ENCODE measurements at places on chromosomes 16 and 17. TPM values are rescaled to one million over a fixed set of nuclear protein-coding genes. Genes with fewer than 3 reads are reported as not detected.

DNA sequence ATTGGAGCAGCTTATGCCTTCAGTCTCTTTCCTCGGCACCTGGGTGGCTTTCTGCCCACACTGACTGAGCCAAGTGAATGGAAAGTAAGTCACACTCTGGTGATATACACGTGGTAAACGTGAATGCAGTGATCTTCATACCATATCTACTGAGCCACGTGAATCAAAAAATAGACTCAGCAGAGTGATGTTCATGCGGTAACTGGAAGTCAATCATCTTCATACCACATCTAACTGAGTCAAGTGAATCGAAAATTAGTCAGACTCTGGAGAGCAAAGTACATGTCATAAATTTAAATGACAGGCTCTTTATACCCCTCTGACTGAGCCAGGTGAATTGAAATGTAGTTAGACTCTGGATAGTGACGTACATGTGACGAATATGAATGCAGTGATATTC is 47.1 kb upstream of the ARL4D start:
- DNase-seq: no peak

- DNase-seq: no peak
Measured at GRCh38 chr17:2222301-2222700, 81.3 kb downstream of the SMG6 start.

GRCh38 chr17:4807605-4808377 is 839 bp downstream of the PLD2 start:
- peak; percentile 29 for DNase-seq

- no peak for DNase-seq
Measured at GRCh38 chr16:73199214-73199613, 151.3 kb upstream of the ZFHX3 start.

GRCh38 chr17:39813631-39814030 is 50.5 kb downstream of the IKZF3 start:
- DNase-seq: peak; percentile 4

GRCh38 chr17:40069751-40070708 is 7.3 kb downstream of the THRA start:
- peak; percentile 70 for DNase-seq

- no peak for DNase-seq
Measured at GRCh38 chr16:76541070-76541469, 263.9 kb downstream of the CNTNAP4 start.

DNA sequence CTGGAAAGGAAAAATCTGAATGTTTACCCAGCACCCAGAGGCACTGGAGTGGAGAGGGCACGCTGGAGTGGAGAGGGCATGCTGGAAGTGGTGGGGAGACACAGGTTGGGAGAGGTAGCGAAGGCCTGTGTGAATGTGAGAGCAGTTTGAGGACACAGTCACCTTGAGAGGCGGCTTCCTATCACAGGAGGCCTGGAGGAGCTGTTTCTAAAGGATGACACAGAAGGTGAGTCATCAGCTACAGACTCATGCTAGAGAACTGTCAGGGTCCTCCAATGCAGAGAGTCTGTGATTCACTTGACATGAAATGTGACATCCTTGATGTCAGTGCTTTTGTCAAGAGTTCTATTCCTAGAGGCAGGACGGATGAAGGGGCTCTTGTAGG is 13.8 kb downstream of the CTRL start:
- DNase-seq: no peak

DNA sequence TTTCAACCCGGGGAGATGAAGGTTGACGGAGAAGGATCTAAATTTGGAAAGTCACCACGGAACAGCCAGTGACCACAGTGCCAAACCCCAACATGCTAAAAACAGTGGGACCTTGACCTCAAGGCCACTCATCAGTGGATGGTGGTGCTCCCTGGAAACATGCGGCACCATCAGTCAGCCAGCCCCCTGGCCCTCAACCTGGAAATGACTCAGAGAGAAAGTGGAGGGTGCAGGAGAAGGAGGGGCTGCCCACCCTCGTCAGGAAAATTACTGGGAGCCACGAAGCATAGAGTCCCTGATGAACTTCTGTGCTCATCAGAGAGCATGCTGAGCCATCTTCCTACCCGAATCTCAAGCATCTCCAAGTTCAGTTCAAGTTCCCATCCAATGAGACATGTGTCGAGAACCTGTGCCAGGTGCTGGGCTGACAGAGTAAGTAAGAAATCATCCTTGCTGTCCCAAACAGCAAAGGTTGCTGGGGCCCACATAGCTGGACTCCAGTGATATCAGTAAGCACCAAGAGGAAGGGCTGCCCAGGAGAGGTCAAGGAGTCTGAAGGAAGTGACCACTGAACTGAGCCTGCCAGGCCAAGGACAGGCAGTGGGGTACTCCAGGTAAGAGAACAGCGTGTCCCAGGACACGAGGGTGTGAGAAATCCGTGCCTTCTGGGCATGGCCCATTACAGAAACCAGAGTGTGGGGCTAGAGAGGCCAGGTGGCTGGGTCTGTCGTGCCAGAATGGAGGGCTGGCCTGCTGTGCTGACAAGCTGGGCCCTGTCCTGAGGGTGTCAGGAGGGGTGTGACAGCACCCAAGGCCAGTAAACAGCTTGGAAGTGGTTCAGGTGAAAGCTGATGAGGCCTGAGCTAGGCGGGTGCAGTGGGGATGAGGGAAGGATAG is 5.2 kb downstream of the PECAM1 start:
- no peak for DNase-seq

- DNase-seq: no peak
Measured at GRCh38 chr17:72945473-72945872, 147.0 kb downstream of the SLC39A11 start.

DNA sequence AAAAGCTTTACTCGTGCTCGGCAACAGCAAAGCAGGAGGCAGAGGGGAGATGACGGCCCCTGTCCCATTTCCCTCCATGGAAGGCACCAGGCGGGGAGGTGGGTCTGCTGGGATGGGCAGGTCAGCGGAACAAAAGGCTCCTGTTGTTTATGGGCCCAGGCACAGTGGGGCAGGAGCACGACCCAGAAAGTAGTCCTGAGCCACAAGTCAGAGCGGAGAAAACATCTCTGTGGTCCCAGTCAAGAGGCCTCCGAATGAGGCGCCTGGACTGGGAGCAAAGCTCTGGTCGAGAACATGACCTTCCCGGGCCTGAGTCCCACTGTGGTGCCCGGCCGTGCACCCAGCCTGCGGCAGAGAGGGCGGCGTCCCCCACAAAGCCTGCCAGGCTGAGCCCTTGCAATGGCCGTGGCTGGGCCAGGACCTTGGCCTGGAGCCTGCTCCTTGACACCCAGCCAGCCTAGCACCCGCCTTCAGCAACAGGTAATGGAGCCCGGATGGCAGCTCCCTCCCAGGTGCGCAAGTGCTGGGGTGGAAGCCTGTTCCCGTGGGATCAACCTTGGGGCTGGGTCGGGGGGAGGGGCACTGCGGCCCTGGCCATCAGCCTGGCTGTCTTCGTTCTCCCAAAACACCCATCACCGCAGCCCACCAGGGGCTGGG is 3.6 kb downstream of the RFNG start:
- no peak for DNase-seq

- no peak for DNase-seq
Measured at GRCh38 chr17:16507918-16508533, 16.0 kb upstream of the LRRC75A start.

GRCh38 chr17:58595194-58595792 is 80.9 kb upstream of the MTMR4 start:
- DNase-seq: no peak

Gene KRTAP16-1
- polyA plus RNA-seq: not detected

Gene KRTAP9-1
- polyA plus RNA-seq: not detected

Gene LDHD
- 9.2 TPM for polyA plus RNA-seq

Gene PLLP
- polyA plus RNA-seq: 98.7 TPM

Gene TBC1D3C
- not detected for polyA plus RNA-seq

Data from lung (tissue), 17 donors.